ENCODE measurements at places on chromosomes 11 and 22.

GRCh38 chr11:10588904-10589303 is 20.4 kb upstream of the LYVE1 start:
- DNase-seq, result no peak

- no peak for DNase-seq
Measured at GRCh38 chr22:43853328-43853931, 8.9 kb downstream of the SULT4A1 start.

- no peak for DNase-seq
Measured at GRCh38 chr11:103546236-103546635, 437.0 kb downstream of the DYNC2H1 start.

DNA sequence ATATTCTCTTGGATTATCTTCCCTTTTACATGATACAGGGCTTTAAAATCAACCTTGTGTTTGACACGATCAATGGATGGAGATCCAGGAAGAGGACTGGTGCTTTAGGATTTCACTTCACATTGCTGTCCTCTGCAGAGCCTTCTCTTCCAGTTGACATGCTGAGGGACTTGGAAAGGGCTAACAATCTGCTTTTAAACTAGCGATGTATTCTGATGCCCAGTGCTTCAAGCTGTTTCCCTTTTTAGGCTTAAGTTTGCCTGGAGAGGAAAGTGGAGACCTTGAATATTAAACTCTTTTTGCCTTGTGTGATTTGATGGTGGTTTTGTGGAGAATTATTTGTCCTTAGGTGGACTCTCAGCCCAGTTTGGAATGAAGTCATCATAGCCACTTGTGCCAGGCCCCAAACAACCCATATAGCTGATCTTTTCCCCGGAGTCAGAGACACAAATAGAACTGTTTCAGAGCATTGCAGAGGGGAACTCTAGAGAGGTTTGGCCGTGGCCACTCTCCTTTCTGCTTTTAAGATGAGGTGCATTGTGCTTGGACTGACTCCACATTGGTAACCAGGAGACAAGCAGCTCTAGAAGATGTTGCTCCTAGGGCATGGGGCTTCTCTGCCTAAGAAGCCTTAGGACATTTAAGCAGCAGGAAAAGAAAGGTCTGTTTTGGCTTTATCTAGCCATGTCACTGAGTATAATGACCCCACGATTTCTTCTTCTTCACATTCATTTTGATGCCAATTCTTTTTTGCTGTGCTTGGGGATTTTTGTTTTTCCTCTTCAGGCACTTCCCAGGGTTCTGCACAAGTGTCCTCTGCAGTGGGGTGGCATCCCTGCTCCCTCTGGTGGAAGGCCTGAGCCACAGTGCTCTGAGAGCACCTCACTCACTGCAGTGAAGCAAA is 152.8 kb downstream of the NCAM1 start:
- DNase-seq, result peak; percentile 74

DNA sequence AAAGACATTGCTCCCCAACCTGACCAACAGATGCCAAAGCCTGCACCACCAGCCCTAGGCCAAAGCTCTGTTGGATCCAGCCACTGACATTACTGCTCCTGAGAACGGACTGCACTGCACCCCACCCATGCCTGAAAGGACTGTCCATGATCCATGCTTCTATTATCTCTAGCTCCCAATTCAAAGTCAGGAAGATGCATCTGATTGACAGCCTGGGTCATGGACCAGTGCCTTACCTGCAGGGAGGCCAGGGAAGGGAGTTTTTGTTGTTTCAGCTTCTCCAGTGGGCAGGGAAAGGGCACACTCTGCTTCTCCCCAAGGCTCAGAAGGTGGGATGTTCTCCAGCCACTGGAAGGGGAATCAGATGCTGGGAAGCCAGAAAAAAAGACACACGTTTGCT is 4.8 kb upstream of the PRDM11 start:
- no peak for DNase-seq

DNA sequence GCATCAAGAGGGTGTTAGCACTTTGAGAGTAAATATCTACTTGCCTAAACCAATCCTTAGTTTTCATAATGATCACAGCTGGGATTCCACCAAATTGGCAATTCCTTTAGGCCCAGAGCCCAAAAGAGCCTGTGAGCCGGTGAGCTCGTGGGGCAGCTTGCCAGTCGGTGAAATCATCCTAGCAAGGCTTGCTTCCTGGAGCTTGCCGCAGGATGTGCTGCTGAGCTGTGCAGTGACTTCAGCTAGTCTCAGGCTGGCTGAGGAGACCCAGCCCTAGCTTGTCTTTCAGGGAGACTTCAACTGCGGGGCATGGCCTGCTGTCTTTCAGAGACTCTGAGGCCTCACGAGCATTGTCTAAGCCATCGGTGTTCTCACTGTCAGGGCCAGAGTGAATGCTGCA is 73.6 kb upstream of the SUSD2 start:
- DNase-seq, result no peak

DNA sequence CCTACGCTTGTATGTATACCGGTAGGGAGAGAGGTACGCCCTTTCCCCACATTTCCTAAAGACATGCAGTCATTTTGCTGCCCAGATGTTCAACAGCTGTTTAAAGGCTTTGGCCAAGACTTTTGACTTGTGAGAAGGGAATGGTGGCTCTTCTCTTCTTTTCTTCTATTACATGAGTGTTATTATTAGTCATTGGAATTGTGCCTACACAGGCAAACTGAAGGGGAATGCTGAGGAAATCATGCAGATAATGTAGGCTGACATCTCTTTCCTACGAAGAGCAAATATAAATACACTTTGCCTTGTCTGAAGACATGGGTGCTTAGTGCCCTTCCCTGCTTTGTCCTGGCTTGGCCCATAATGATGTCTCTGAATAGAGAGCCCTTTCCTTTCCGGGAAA is 194.3 kb upstream of the NARS2 start:
- DNase-seq, result no peak

DNA sequence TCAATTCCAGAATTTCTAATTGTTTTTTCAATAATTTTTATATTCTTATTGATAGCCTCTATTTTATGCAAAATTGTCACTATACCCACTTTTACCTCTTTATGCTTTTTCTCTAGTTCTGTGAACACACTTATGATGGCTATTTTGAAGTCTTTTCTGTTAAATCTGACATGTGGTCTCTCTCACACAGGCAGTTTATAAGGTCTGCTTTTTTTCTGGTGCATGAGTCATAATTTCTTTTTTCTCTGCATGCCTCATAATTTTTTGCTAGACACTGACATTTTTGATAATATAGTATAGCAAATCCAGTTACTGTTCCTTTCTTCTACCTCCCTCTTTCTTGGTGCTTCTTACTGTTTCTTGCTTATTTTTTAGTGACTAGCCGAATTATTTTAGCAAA is 36.0 kb downstream of the ZBTB44 start:
- no peak for DNase-seq

GRCh38 chr22:35315141-35315854 is 15.6 kb downstream of the TOM1 start:
- DNase-seq, result no peak

- no peak for DNase-seq
Measured at GRCh38 chr11:46159680-46160079, 38.4 kb upstream of the PHF21A start.

- DNase-seq, result no peak
Measured at GRCh38 chr22:31707519-31707918, 42.4 kb downstream of the PRR14L start.

- DNase-seq, result no peak
Measured at GRCh38 chr22:35524966-35525686, 15.5 kb upstream of the RASD2 start.

DNA sequence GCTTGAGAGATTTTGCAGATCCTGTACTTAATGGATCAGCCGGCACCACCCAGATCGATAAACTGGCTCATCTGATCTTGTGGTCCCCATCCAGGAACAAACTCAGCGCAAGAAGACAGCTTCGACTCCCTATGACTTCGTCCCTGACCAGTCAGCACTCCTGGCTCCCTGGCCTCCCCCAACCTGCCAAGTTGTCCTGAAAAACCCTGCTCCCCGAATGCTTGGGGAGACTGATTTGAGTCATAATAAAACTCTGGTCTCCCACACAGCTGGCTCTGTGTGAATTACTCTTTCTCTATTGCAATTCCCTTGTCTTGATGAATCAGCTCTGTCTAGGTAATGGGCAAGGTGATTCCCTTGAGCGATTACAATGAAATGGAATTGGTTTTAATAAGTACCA is 29.5 kb downstream of the OR2AG2 start:
- DNase-seq, result no peak

DNA sequence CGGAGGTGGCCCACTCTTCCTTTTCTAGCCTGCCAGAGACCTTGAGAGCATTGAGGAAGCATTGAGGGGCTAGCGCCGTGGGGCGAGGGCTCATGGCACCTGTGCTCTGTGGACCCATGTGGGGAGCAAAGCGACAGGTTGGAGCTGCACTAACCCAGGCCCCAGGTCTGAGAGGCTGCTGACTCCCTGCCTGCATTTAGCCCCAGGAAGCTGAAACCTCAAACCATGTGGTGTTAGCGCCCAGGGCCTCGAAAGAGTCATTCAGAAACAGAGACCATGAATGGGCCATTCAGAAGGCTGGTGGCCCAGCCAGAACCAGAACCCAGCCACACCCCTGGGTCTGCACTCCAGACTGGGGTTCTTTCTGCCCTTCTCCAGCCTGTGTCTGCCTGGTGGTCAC is 88.6 kb downstream of the BCR start:
- DNase-seq, result no peak

DNA sequence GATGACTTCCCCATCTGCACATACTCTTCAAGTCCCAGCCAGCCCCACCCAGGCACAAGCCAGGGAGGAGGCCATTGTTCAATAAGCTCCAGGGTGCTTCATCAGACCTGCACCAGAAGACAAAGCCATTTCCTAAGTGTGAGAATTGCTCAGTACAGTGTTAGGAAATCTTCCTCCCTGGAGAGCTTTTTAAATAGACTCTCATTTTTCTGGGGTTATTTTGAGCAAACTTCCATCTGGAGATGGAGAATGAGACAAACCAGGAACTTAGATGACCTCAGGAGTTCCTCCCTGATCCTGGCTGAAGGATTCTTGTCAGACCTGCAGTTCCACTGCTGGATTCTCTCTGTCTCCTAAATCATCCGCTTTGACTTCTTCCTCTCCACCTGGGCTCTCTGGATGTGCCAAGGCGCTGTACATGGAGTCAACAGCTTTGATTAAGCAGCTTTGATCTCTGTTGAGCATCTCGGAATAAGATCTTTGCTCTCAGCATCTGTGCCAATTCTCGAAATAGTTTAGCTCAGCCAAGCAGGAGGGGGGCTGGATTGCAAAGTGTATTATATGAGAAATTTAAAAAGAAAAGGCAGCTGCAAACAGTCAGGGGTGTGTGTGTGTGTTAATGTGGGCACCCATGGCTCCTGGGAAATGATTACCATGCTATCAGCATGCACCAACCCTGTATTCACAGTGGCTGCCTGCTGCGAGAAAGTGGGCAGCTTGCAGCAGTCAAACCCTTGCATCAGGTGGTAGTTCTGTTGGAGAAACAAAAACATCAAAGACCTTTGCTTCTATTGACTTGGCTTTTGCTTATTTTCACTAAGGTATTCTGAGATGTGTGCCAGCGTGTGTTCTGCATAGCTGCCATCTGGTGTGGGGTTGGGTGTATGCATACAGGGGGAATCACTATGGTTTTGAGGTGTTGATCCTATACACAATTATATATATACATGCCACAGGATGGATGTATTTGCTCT is 70.2 kb upstream of the NAV2 start:
- peak; percentile 17 for DNase-seq

- DNase-seq, result no peak
Measured at GRCh38 chr11:27646051-27646818, 54.0 kb downstream of the BDNF start.

- DNase-seq, result no peak
Measured at GRCh38 chr22:43535336-43535735, 123.5 kb downstream of the MPPED1 start.

DNA sequence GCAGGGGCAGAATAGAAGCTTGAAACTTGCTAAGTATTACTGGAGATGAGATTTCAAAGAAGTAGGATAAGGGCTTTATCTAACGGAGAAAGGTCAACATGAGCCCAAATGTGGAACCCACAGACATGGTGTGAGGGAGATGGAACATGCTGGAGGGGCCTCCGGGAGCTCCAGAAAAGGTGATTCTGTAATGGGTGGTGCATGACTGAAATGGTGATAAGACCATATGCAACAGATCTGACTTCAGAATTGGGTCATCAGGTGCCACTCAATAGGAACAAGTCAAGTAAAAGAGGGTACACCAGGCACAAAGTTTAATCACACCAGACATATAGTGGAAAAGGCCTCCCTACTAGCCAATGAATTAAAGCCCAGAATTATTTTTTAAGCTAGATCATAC is 7.9 kb upstream of the CEP295 start:
- DNase-seq, result no peak

GRCh38 chr11:76610871-76611475 is 59.6 kb downstream of the LRRC32 start:
- DNase-seq, result no peak

DNA sequence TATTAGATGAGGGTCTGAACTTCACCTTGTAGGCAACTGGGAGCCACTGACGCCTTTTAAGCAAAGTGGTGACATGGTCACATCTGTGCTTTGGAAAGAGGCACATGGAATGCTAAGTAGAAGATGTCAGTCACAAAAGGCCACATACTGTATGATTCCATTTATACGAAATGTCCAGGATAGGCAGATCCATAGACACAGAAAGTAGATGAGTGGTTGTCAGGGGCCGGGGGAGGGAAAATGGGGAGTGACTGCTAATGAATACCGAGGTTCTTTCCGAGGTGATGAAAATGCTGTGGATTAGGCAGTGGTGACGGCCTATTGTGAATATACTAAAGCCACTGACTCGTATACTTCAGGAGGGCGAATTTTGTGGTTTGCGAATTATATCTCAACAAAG is 20.6 kb downstream of the NECTIN1 start:
- no peak for DNase-seq

GRCh38 chr11:77127920-77128691 is at the start of gene MYO7A:
Gene MYO7A, plus strand, starts transcription at chr11:77128246. Its CDS starts 2,389 bp downstream, at chr11:77130635.
- no peak for DNase-seq

GRCh38 chr11:13291361-13291760 is 13.8 kb downstream of the BMAL1 start:
- no peak for DNase-seq

- no peak for DNase-seq
Measured at GRCh38 chr11:108672786-108673185, 7.9 kb downstream of the DDX10 start.

GRCh38 chr22:27719036-27719347 is 82.6 kb downstream of the MN1 start:
- no peak for DNase-seq

DNA sequence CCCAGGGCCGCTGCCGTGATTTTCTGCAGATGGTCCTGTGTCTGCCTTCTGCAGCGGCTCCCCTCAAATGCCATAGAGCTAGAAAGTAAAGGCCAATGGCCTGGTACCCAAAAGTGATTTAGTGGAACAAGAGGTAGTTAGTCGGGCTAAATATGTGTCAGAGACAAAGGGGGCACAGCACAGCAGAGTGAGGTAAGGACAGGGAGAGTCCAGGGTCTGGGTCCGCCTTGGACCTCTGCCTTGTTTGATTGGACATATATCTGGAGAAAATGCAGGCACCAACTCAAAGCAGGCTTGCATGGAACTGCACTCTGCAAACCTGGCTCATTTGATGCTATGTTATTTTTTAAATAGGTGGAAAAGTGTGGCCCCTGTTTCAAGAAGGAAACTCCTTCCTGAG is 249.6 kb upstream of the B3GAT1 start:
- DNase-seq, result no peak

GRCh38 chr11:35049859-35050531 is 89.0 kb upstream of the CD44 start:
- DNase-seq, result peak; percentile 53

- DNase-seq, result peak; percentile 43
Measured at GRCh38 chr11:118522571-118523072, 4.7 kb upstream of the TTC36 start.

Measured in NB4 (cell line).